ENCODE measurements at places on chromosomes 11 and 22. TPM values are rescaled to one million over a fixed set of nuclear protein-coding genes. Genes with fewer than 3 reads are reported as not detected.

- DNase-seq, result peak; percentile 8
These were observed at the start of gene TRIM22 for GRCh38 chr11:5689551-5689983. TSS of gene TRIM22 (plus strand) at chr11:5689790. CDS start at chr11:5696233, 6,443 bp downstream.

DNA sequence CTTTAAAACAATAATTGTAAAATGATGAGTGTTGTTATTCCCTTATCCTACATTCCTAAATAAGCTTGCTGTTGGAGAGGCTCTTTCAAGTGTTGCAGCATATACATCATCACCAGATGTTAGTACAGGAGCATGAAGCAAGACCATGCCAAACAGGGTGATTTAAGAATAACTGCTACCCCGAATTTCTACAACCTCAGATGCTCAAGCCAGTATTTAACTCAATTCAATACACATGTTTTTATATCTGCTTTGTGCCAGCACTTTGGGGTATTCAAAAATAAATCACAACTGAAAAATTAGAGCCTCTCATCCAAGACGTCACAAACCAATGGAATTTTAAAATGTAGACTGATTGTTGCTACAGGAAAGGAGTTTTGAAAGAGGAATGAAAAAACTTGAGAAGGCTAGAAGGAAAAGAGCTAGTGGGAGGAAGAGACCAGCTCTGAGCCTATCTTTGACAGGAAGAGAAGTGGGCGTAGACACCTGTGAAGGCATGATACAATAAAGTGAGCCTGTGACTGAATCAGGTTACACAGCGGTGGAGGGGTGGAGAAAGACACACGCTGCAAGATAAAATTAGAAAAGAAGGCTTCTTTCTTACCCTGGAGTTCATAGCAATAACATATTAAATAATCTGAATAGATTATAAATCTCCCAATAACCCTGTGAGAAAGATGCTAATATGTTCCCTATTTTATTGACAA is 95.8 kb downstream of the DLG2 start:
- no peak for DNase-seq

DNA sequence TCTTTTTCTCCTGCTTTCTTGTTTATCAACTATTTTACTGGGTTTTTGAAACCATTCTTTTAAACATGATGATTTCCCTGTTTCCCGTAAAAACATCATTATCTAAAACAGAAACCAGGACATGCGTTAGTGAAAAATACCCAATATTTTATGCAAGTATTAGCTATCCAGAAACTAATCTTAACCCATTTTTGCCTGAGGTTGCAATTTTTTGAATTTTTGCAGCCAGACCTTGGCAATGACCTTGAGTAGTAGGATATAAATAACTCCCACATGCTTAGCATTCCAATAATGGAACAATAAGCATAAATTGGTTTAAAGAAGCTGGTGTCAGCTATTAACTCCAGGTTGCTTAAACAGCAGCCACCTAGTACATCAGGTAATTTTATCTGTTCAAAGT is 308.9 kb upstream of the ANO3 start:
- no peak for DNase-seq

GRCh38 chr11:66701432-66702240 is 23.9 kb upstream of the RBM4B start:
- DNase-seq, result no peak

DNA sequence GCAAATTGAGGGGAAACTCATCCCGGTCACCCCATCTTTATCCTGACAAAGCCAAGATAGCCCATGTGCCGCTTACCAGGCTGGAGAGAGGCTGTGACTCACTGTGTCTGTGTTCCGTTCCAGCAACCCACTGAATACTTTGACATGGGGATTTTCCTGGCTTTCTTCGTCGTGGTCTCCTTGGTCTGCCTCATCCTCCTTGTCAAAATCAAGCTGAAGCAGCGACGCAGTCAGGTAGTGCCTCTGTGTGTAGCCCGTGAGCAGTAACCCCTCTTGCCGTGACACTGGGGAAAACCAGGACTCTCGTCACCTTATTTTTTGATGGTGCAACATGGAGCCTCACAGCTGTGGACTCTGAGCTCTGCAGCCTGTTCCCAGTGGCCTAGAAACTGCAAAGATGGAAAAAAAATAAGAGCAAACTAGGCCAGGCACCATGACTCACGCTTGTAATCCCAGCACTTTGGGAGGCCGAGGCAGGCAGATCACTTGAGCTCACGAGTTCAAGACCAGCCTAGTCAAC is 16.9 kb downstream of the C22orf31 start:
- DNase-seq, result no peak

DNA sequence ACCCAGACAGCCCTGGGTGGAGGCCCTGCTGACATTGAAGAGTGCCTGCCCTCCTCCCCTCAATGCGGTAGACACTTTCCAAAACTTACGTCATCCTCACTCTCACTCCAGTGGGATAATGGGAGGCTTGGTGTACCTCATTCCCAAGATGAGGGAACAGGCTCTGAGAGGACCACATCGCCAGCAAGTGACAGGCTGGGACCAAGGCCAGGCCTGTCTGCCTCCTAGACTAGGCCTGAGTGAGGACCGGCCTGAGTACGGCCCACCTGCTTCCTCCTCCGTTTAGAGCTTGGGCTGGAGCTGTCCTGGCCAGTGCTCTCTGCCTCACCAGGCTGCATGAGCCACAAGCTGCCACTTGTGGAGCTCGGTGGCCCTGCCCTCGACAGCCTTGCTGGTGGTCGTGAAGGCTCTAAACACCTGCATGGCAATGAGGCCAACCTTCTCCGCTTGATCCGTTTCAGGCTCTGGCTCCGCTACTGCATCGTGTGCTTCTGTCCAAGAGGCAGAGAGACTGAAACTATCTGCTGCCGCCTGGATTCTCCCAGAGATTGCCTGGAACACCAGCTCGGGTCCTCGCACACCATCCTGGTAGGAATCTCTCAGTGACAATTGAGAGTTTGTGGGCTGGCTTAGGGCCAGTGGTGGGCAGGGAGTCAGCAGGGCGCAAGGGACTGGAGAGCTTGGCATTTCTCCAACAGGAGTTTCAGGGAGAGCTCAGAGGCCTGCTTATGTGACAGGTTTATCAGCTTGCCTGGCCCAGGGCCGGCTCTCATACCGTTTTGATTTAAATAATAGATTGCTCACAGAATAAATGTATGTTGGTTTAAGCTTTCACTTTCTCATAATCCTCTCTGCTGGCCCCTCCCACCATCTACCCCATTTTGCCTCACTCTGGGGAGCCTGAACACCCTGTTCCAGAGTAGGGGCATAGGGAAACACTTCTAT is 9.4 kb downstream of the LRRC75B start:
- DNase-seq, result no peak

The NECTIN1 gene
- polyA plus RNA-seq, result 34.3 TPM

The GNG3 gene
- polyA plus RNA-seq, result 1.9 TPM

The COX8A gene
- polyA plus RNA-seq, result 150 TPM

The C11orf58 gene
- 316 TPM for polyA plus RNA-seq

- no peak for DNase-seq
These were observed 1.6 kb downstream of the C1QTNF6 start for GRCh38 chr22:37186228-37186996.

- no peak for DNase-seq
These were observed 123.8 kb downstream of the WT1 start for GRCh38 chr11:32311346-32312065.

DNA sequence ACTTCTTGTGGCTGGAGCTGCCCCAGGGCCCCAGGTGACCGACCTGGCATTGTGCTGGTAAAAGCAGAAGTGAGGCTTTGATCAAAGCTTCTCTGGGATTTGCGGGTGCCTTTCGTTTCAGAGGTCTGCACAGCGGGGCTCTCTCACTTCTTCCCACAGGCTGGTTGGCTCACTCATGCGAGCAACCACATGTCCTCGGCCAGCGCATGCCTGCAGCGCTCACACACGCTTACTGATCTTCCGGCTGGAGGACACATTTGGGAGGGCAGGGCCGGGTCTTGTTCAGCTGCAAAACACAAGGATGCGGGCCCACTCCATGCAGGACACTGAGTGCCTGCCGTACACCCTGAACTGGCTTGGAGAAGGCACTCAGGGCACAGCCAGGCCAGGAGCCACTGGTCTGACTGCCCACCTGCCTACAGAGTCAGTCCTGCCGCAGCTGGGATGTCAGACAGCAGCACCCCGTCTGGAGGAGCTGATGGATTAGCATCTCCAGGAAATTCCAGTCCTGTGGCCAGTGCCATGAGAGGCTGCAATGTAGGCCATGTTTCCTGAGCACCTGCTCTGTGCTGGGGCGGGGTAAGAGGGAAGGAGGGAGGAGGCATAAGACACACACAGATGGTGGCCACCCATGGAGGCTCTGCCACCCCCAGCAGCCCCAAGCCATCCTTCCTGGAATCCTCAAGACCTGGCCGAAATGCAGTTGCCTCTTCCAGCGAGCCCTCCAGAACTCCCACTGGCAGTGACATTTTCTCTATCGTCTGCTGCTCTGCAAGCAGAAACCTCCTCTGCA is 1383.2 kb downstream of the BRD1 start:
- DNase-seq, result no peak

- no peak for DNase-seq
These were observed 3.9 kb downstream of the BCR start for GRCh38 chr22:23184100-23184763.

- DNase-seq, result no peak
These were observed 18.8 kb downstream of the PRPF19 start for GRCh38 chr11:60887556-60887955.

- DNase-seq, result peak; percentile 33
These were observed 101.1 kb upstream of the SLC22A12 start for GRCh38 chr11:64489831-64490441.

The GUCY1A2 gene
- 3.1 TPM for polyA plus RNA-seq

- no peak for DNase-seq
These were observed 15.8 kb downstream of the SCUBE2 start for GRCh38 chr11:9075556-9075955.

GRCh38 chr11:95279921-95280868 is 49.2 kb upstream of the SESN3 start:
- DNase-seq, result no peak

The SHANK3 gene
- polyA plus RNA-seq, result 25.3 TPM

The BET1L gene
- 46.1 TPM for polyA plus RNA-seq

GRCh38 chr22:31177420-31178162 is 17.6 kb downstream of the RNF185 start:
- DNase-seq, result no peak

DNA sequence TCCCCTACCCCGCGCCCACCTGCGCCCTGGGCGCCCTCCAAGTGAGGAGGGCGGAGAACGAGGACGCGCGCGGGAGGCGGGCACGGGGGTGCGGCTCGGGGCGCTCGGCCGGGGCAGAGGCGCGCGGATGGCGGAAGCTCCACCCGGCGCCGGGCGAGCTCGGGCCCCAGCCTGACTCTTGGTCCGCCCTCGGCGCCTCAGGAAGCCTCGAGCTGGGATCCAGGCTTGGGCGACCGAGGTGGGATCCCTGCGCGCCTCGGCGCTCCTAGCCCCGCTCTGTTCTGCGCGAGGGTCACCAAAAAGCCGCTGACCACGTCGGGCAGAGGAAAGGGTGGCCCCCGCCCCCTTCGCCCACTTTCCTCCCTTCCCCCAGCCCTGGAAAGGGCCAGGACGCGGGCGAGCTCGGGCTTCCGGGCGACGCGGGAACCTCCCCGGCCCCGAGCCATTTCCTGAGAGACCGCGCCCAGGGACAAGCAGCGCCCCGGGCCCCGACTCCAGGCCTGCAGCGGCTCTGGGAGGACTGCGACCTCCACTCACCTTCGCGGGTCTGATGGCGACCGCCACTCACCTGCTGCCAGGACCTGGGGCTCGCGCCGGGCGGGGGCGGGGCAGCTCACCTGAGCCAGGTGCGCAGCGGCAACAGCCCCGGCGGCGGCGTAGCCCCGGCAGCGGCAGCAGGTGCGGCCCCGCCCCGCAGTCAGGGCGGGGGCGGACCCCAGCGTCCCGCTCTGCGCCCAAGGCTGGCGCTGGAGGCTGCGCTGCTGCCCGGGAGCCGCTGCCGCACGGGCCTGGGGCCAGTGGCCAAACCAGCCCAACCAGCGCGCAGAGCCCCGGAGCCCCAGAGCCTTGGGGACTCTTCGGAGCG is 2.2 kb upstream of the SIGIRR start:
- DNase-seq, result no peak

The DEFB131B gene
- 1.2 TPM for polyA plus RNA-seq

- no peak for DNase-seq
These were observed 61.2 kb downstream of the TBC1D22A start for GRCh38 chr22:46823654-46824053.

GRCh38 chr11:83456566-83456965 is 170.4 kb upstream of the CCDC90B start:
- DNase-seq, result no peak

DNA sequence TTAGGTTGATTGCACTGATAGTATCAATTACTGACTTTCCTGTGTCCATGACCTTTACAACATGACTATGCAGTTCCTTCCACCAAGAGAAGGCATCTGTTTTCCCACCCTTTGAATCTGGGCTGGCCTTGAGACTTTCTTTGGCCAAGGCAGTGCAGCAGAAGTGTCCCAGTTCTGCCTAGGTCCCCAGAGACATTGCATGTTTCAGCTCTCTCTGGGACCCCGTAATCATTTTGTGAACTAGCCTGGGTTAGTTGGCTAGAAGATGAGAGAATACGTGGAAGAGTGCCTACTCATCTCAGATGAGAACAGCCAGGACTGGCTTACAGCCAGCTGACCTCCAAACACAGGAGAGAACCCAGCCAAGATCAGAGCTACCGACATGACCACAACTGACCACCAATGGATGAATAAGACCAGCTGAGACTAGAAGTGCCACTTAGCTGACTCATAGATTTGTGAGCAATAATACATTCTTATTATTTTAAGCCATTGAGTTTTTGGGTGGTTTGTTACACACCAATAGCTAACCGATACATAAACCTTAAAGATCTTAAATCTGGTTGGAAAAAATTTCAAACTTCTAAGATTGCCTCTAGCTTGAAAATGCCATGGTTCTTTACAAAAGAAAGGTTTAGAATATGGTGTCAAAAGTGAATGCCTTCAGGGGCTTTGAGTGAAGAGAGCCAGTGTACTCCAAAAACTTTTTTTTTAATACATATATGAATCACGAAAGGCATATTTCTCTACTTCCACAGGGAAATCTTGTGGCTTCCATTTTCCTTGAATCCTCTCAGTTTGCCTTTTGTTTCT is 145.2 kb downstream of the FBXO7 start:
- DNase-seq, result no peak

GRCh38 chr22:42294034-42294985 is 23.9 kb upstream of the TCF20 start:
- DNase-seq, result no peak

DNA sequence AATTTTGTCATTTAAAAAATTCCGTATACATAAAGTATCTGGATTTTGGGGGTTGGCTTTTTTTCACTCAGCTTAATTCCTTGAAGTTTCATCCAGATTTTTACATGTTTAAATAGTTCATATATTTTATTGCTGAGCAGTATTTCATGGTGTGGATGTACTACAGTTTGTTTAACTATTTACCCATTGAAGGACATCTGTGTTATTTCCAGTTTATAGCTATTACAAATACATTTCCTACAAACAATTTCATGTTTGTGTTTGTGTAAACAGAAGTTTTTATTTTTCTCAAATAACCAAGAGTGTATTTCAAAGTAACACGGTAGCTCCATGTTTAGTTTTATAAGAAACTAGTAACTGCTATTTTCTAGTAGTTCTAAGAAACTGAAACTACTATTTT is 299.7 kb upstream of the ANO3 start:
- DNase-seq, result no peak

The CECR2 gene
- polyA plus RNA-seq, result 6.4 TPM

GRCh38 chr11:72446929-72447769 is 12.8 kb upstream of the CLPB start:
- no peak for DNase-seq

- no peak for DNase-seq
These were observed 32.2 kb downstream of the CYTH4 start for GRCh38 chr22:37314315-37315074.
